ENCODE measurements at places on chromosomes 6 and 20.

DNA sequence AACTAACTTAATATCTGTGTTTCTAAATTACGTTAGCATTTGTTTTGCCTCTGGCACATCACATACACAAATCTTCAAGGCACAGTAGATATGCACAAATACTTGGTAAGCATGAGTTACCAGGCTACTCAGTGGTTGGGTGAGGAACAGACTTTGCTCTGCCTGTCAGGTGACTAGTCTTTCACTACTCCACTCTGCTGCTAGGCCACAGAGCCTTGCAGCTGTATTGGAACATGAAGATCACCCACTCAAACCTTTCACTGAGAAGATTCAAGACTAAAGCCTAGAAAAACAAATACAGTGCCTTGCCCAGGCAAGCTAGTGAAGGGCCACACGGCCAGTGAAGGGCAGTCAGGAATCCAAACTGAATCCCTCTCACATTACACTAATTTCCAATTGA, 47.0 kb downstream of the DTNBP1 start:
- no peak for DNase-seq

- DNase-seq, result no peak
These were observed 16.4 kb upstream of the COL21A1 start for GRCh38 chr6:56263596-56264315.

GRCh38 chr6:16723826-16724225, 37.4 kb downstream of the ATXN1 start:
- no peak for DNase-seq

DNA sequence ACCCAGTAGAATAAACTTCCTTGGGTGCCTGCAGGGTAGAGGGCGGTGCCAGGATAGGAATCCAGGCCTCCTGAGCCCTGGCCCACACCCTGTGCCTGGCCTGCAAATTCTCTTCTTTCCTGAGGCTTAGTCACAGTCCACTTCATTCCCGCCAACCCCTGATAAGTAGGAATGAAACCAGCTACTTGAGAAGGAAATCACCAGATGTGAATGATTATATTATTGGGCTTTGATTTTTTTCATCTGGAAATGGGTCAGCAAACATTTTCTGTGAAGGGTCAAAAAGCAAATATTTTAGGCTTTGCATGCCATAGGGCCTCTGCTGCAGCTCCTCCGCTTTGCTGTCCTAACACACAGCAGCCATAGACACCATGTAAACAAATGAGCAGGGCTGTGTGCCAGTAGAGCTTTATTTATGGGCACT, 50.2 kb downstream of the STK35 start:
- no peak for DNase-seq

GRCh38 chr20:43040427-43040826, 149.3 kb downstream of the PTPRT start:
- no peak for DNase-seq

DNA sequence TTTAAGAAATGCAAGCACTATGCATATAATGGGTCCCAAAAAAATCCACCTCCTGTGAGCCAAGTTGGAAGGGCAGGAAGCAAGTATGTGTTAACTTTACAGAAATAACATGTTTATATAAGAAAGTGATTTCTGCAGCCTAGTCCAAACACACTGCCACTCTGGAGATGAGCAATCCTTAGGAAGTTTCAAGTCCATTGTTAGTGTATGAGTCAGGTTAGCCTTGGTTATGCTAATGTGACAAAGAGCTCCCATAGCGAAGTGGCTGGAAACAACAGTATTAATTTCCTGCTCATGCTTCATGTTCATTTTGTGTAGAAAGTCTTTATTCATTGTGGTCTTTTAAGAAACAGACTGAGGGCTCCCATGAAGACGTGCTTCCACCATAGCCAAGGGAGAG, 121.4 kb downstream of the TBXT start:
- DNase-seq, result no peak

DNA sequence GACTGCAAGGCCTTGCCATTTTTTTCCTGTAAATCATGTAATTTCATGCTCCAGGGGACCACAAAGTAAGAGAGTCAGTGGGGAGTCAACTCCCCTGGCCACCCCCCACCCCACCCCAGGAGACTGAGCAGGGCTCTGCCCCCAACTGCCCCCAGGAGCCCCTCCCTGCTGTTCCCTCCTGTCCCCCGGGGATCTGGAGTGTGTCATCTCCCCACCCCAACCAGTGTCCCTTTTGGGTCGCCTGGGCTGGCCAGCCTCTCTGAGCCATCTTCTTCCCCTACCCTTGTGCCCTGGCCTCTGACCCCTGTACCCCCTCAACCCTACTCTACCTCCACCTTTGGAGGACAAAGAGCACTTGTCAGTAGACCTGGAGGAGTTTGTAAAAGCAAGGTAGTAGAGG, 29.4 kb downstream of the FOXP4 start:
- no peak for DNase-seq

- no peak for DNase-seq
These were observed 31.6 kb upstream of the SLC32A1 start for GRCh38 chr20:38692436-38693411.

DNA sequence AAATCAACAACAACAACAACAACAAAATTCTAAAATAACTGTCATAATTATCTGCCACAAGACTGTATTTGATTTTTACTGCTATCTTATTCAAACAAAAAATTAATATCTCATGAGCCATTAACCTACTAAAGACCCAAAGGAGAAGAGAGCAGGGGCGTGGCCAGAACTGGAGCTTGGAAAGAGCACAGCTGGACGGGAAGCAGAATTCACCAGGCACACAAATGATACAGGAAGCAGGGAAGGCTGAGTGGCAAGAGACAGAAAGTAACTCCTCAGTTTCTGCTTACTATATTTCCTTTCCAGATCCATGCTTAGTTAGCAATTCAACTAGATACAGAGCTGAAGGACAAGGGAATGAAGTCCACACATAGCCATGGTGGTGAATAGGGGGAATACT, 54.4 kb downstream of the FKBP5 start:
- no peak for DNase-seq

GRCh38 chr6:144781836-144782235, 496.7 kb downstream of the UTRN start:
- DNase-seq, result no peak

DNA sequence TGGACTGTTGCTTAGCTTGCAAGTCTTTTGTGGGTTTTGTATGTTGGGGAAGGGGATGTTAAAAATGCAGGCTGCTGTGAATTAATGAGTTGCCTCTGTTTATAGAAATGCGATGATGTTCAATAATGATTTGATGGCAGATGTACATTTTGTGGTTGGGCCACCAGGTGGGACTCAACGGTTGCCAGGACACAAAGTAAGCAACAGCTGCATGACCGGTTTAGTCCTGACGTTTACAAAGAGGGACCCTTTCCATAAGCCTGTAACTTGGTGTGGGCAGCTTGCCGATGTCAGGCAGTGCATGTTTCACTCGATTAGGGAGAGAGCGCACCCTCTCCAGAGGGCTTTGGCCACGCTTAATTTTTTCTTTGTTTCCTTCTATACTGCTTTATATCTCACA, 1.3 kb downstream of the BTBD3 start:
- DNase-seq, result peak; percentile 81

- DNase-seq, result no peak
These were observed 24.7 kb downstream of the CNKSR3 start for GRCh38 chr6:154485815-154486214.

GRCh38 chr6:41818271-41819054, 31.0 kb downstream of the TOMM6 start:
- no peak for DNase-seq

DNA sequence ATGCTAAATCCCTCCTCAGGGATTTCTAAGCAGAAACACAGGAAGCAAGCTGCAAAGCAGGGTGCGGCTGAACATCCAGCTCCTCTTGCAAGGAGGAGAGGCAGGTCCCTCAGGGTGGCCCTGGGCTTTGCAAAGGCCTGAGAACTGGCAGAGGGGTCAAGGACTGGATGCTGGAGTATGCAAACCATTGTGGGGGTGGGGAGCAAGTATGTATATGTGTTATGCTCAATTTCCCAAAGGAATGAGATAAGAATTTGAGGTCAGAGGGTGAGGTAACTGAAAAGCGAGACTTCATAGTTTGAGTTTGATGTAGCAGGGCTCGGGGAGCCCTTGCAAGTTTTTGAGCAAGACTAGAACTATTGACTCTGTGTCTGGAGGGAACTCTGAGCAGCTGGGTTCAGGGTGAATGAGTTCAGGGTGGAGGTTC, 11.2 kb downstream of the SLC22A2 start:
- DNase-seq, result no peak

DNA sequence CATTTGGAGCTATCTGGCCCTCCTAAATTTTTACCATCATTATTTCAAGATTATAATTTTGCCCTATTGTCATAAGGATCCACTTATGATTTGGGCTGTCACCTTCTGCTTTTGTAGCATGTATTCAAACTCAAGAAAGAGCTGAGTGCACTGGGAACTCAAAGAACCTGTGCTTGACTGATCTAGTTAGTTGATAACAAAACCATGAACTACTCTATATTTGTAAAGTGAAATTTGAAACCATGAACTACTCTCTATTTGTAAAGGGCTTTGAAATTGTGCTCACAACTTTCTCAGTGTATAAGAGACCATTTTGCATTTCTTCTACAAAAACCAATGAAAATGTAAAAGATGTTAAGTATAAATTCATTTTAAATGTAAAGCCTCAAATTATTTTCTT, 77.5 kb upstream of the POPDC3 start:
- DNase-seq, result peak; percentile 22

Data from NCI-H774 (cell line).